Motor neuron (in vitro differentiated cells): ENCODE measurements at places on chromosomes 6 and 20. TPM values are rescaled to one million over a fixed set of nuclear protein-coding genes. Genes with fewer than 3 reads are reported as not detected.

The GSTA2 gene
- total RNA-seq = not detected in 2 replicates

The ECI2 gene
- total RNA-seq = 46.0 and 57.8 TPM in 2 replicates

The TRIM15 gene
- total RNA-seq = 0.14 and 0.24 TPM in 2 replicates

The THBS2 gene
- total RNA-seq = 2.7 and 4.1 TPM in 2 replicates

The BAG2 gene
- total RNA-seq = 2.6 and 2.8 TPM in 2 replicates

The SYNDIG1 gene
- 5.8 and 6.2 TPM in 2 replicates for total RNA-seq

The CRISP2 gene
- total RNA-seq = 0.29 TPM in 1 of 2 replicates, not detected in the other

The DOK5 gene
- 42.6 and 44.0 TPM in 2 replicates for total RNA-seq

DNA sequence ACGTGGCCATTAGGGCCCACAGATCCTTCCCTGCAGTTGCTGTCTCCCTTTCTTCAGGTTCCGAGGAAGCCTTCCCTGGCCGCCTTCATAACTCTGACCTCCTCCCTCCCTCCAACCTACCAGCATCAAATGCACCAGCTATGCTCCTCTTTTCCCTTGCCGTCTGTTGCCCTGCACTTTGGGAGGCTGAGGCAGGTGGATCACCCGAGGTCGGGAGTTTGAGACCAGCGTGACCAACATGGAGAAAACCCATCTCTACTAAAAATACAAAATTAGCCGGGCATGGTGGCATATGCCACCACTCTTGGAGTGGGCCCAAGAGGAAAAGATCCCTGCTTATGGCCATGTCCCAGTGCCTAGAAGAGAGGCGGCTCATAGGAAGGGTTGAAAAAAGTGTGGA is 31.8 kb downstream of the RNASET2 start:
- ATAC-seq = no peak

DNA sequence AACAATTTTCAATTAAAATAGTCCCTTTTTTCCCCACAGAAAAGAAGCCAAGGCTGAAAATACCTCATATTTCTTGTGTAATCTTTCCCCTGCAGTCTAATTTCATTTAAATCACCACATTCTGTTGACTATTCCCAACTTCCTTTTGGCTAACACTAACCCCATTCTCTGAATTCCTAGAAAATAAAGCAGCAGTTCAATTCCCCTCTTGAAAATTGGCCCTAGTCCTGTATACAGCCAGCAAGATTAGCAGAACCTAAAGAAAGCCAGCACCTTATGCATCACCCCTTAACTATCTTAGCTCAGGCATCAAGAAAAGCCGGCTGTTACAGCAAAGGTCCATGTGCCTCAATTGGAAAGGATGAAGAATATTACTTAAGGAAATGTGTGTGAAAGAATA is 69.7 kb downstream of the MDN1 start:
- ATAC-seq = no peak

DNA sequence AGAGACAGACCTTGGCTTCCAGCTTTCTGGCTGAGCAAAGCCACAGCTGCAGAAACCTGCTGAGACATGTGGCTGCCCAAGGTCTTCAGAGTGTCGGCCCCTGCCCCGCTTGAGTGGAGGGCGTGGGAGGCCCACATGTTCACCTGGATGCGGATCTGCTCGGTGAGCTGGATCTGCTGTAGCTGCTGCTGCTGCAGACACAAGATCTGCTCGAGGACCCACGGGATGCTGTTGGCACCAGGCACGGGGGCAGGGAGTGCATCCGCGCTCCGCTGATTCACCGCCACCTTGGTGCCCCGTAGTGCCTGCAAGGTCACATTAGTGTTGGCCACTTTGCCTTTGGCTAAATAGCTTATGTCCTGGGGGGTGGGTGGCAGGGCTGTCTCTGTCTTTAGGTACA is 10.7 kb downstream of the SALL4 start:
- ATAC-seq = no peak

DNA sequence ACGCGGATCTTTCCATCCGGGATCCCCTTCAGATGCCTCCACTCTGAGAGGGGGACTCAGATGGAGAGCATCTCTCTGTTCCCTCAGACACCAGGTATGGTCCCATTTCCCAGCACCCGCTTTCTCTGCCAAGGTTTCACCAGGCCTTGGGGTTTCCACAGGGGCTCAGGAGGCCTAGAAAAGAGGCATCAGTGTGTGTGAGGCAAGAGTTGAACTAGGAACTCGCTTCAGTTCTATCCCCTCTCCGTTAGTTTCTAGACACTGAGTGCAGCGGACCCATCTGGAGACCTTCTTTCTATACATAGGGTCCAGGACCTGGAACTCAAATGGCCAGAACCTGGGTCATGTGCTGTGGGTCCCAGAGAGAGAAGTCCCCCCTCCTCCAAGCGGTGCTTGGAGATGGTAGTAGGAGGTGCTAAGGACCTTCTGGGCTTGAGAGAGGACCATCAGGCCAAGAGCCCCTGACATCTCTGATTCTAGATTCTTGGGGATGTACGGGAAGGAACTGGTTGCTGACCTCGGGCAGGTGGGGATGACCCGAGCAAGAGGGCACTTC is 2.1 kb downstream of the SLC12A5 start:
- no peak for ATAC-seq

DNA sequence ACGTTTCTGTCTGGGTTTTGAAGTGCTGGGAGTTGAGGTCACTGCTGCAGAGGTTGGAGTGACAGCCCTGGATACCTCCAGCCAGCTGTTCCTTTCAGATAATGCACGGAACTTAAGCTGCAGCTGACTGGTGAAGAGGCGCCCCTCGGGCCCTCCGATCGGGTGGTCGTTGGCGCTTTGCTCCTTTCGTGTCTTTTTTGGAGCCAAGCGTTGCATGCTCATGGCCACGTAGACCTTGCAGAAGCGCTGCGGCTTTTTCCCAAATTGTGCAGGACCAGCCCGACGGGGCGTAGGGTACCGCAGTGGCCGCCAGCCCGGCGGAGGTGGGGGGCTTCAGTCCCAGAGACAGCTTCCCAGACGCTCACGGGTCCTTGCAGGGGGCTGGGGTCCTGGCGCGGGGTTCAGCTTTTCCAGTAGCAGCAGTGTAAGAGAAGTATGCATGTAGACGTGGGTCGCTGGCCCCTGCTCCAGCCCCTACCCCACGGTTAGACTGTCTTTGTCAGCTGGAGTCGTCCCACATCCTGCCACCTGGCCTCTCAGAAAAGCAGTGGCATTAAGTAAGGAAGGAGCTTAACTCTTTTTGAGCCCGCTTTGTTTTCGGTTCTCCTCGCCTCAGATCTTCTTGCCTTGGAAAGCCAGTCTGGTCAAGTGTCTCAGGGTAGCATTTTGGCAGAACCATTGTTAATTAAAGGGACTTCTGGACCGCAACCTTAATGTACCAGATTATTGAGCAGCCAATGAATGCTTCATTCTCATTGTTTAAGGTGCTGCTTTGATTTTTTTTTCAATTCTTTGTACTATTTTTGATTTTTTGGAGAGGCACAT is 838 bp downstream of the TNFAIP3 start:
- no peak for ATAC-seq

DNA sequence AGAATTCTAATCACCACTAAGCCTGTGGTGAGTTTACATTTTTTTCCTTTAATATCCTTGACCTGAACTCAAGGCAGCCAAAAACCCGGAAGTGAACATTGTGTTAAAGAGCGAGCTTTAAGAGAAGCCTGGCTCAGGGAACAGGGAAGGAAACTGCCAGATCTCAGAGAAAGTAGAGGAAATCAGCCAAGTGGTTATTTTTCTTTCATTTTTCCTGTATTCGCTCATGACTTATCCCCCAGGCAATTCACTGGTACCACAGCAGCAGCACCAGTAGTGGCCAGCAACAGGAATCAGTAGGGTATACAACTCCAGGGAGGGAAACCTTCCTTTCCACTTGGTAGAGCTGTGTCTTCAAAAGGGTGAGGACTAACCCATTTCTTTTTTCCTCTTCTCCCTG is 89.6 kb upstream of the HMGCLL1 start:
- ATAC-seq = no peak

DNA sequence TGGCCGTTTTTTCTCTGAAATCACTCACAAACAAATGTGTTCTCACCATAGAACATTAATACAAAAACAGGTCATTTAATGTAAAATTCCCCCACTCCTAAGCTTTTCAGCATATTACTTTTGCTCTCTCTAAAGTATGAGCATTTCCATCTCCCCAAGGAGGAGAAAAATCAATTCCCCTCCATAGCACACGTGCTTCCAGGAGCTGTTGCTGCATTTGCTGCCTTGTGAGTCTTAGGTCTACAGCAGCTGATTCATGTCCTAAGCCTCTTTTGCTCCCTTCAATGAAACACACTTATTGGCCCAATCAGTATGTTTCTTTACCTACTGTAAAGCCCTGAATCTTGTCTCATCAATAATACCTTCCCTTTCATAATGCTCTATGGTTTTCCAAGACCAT is 6.4 kb upstream of the COL9A1 start:
- no peak for ATAC-seq

- no peak for ATAC-seq
Measured at GRCh38 chr6:80151635-80152034, 45.2 kb downstream of the BCKDHB start.

DNA sequence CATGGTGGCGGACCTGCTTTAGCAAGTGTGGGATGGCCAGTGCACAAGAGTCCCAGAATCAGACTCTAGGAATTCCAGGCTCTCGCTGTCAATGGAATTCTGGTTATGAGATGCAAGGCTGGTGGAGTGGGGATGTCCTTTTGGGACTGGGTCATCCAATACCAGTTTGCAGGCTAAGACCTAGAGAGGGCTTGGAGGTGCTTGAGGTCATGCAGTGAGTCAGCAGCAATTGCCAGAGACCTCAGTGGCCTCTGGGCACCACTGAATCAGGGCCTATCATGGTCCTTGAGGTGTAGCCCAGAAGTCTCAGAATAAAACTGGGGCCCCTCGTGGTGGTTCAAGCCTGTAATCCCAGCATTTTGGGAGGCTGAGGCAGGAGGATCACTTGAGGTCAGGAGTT is 1.4 kb upstream of the SCRT2 start:
- ATAC-seq = no peak

GRCh38 chr6:168988801-168989200 is 264.8 kb downstream of the THBS2 start:
- no peak for ATAC-seq
